HFFc6 (cell line): ENCODE measurements at places on chromosomes 2 and 18.

DNA sequence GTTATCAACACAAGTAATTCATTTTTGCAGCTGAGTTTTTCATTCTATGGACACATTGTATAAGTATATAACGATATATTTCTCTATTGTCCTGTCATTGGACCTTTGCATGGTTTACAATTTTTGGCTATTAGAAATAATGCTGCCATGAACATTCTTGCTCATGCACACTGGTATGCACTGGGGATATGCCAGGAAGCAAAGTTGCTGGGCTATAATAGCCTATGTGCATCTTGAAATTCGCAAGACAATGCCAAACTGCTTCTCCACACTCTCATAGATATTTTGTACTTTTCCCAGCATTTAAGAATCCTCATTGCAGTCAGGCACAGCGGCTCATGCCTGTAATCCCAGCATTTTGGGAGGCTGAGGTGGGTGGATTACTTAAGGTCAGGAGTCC is 852.6 kb upstream of the ID2 start:
- DNase-seq = no peak

DNA sequence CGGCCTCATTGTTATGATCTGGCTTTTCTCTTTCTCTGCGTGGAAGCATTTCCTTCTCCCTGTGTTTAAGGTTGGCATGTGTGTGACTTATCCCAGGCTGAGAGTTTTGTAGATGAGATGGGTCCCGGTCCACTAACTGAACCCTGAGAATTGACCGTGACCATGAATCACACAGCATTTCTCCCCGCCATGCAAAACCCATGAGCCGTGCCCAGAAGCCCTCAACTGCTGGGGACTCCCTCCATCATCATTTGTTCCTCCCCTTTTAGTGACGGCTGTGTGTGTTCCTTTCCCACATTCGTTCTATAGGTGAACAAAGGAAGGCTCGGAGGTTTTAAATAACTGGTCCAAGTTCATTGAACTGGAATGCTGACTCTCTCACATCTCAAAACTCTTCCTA is 30.1 kb upstream of the TXNDC2 start:
- no peak for DNase-seq

GRCh38 chr2:20916604-20917286 is 93.8 kb upstream of the LDAH start:
- DNase-seq = peak; percentile 12

DNA sequence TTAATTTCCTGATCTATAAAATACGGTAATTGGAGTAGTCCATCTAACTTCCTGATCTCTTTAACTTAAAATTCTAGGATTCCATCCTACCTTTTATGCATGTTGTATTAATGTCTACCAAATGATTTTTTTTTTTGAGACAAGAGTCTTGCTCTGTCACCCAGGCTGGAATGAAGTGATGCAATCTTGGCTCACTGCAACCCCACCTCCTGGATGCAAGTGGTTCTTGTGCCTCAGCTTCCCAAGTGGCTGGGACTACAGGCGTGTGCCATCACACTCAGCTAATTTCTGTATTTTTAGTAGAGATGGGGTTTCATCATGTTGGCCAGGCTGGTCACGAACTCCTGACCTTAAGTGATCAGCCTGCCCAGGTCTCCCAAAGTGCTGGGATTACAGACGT is 47.8 kb downstream of the CFAP36 start:
- DNase-seq = no peak

DNA sequence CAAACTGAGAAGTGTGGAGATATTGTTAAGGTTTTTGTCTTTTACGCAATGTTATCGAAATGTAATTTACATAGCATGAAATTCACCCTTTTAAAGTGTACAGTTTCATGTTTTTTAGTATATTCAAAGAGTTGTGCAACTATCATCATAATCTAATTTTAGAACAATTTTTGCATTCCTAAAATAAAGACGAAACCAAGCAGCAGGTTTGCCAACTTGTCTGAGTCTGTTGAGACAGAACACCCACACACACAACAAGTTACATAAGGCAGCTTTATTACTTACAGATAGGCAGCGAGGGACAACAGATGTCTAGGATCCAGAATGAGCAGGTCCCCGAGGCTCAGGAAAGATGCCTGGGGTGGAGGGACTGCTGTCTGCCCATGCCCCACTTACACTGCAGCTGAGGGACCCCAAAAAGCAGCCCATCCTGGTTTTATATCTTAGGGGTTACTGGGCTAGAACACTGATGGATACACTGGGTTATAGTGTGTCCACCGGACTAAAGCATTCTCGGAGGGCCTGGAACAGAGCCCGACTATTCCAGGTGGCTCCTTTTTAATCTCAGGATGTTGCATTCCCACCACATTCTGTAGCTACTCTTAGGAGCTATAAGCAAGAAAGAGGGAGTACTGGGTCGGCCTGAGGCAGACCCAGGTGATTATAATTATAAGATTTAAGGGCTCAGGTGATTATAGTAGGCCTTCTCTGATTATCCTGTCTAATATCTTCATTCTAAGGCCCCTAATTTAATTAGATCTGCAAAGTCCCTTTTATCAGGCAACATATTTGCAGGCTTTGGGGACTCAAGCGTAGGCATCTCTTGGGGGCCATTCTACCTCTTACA is 150.2 kb upstream of the DOK6 start:
- DNase-seq = no peak

DNA sequence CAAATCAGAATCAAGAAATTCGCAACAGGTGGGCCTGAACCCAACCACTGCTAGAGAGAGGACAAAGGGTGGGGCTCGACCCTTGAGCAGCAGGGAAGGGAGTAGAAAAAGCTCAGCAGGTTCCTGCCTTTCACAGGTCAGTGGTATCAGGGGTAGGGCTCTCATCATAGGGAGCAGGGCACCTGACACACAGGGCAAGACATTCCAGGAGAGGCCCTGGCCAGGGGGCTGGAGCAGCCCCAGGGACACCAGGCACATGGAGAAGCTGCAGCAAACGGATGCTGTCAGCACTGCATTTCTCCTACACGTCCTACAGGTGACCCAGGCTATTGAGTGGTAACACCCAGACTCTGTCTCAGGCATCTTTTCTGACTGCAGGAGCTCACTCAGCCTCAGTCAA is 17.2 kb upstream of the MLPH start:
- DNase-seq = no peak

DNA sequence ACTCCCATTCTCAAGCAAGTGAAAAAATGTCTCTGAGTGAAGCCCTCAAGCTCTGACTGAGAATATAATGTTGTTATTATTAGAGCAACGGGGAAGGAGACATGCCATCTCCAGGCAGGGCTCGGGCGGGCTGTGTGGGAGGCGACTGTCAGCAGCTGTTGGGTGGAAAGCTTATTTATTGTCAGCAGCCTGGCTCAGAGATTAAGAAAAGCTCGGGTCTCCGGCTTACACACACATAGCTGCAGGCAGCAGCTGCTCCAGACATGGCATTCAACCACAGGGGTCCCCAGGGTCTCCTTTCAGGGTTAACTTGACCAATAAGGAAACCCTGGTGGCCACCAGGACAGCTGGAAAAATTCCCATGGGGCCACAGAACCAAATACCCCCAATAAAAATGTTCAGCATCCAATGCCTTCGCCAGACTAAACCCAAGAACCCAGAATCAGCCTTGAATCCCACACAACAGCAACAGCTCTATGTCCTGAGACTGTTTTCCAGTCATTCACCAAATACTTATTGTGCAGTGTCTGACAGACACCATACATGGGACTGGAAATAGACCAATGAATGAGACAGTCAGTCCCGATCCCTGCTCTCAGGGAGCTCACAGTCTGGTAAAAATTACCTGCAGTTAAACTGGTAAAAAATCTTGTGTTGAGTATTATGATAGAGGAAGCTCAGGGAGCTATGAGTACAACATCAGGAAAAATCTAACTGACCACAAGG is 70.5 kb upstream of the RTN4 start:
- peak; percentile 33 for DNase-seq

GRCh38 chr2:237682856-237683670 is 55.7 kb downstream of the LRRFIP1 start:
- DNase-seq = no peak

DNA sequence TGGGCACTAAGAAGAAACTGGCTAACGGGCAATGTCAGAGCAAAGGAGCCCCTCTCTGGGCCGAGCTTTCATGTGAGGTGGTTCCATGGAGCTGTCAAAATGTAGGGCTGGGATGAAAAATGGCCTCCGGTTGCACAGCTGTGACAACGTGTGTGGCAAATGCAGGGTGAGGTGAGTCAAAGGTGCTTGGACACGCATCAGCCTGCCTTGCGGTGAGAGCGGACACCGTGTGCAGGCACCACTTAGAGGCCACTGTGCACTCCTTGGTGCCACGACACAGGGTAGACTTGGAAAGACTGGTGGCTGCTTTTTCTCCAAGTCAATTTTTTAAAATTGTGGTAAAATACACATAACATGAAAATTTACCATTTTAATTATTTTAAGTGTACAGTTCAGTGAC is 195.4 kb downstream of the ZBTB7C start:
- DNase-seq = no peak

DNA sequence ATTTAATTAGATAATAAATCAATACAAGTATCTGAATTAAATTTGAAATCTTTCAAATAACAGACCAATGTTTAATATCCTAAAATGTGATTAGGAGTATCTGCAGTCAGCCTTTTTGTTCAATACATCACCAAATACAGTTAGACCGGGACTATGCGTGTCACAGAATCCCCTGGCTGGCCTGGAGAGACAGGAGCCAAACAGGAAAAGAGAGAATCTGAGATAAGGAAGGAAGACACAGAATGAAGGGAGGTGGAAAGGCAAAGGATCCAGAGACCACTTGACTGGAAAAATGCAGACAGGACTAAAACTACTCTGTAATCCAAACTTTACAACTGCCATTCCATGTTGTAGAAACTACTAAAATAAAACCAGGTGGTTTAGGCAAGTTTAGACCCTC is 66.3 kb downstream of the SIGLEC15 start:
- no peak for DNase-seq

DNA sequence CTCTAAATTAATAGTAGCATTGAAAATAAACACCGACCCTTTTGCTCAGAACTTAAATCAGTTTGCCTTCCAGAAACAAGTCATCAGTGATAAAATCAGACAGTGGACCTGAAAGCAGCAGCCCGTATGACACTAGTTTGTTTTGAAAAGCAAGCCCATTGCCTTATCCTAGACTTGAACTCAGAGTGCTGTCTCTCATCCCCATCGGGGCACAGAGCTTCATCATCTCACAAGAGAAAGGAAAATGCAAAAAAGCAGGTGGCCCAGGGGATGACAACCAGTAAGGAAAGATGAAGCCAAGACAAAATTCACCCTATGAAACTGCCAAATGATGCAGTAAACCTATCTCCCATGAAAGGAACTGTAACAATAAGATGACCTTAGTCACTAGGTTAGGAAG is 71.2 kb downstream of the CERKL start:
- DNase-seq = no peak

- DNase-seq = peak; percentile 90
Measured at GRCh38 chr2:220277445-220277975, 650.1 kb downstream of the SLC4A3 start.

- DNase-seq = no peak
Measured at GRCh38 chr2:64018701-64019082, 536 bp downstream of the VPS54 start.

- DNase-seq = no peak
Measured at GRCh38 chr2:156666130-156666785, 230.1 kb downstream of the GPD2 start.

- DNase-seq = no peak
Measured at GRCh38 chr2:71453404-71454220, at the start of gene DYSF. Gene DYSF (plus strand): TSS chr2:71453561.

DNA sequence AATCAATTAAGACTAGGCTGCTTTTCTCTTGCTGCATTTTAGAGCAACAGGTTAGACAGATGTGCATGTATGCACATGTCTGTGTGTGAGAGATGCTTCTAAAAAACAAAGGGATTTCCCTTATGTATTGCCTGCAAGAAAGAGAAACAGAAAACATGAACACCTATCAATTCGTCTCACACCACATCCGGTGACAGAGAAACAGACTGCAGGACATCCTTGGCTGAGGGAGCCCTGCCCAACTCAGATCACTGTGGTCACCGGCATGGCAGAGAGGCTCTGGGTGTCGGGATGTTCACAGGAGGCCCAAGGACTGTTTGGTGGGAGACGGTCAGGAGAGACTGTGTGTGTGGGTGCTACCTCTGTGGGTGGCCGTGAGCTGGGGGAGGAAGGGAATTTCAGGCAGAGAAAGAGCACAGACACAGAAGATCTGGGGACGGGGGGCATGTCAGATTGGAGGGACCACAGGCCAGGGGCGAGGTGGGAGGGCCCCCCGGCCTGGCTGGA is 24.9 kb downstream of the FHL2 start:
- DNase-seq = no peak

GRCh38 chr2:105747991-105748390 is 3.3 kb downstream of the NCK2 start:
- DNase-seq = no peak

DNA sequence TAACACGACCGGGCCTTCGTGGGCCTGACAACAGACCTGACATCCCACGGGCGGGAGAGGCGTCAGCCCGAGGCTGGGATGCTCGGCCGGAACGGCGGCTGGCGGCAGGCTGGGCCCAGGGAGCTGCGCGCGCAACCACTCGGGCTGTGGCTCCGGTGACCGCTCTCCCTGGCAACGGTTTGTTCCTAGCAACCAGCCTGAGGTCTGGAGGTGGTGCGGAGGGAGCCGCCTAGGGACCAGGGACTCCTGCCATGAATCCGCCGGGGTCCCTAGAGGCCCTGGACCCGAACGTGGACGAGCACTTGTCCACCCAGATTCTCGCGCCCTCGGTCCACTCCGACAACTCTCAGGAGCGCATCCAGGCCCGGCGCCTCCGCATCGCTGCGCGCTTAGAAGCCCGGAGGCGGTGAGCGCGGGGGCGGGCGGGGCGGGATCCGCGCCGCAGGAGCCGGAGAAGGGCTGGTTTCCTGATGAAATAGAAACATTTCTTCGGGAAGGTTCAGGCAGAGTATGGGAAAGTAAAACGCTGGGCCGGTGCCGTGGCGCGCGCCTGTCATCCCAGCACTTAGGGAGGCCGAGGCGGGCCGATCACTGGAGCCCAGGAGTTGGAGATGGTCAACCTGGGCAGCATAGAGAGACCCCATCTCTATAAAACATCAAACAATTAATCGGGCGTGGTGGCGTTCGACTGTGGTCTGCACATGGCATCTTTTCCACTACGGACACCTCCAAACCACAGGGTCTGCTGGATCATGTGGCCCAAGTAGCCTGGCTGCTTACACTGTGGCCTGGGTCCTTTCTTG is at the start of gene DRC1:
DRC1 (plus strand) TSS at position 182 of the 803 bp plus-strand sequence; CDS start at position 252, 70 bp downstream.
- peak; percentile 76 for DNase-seq

DNA sequence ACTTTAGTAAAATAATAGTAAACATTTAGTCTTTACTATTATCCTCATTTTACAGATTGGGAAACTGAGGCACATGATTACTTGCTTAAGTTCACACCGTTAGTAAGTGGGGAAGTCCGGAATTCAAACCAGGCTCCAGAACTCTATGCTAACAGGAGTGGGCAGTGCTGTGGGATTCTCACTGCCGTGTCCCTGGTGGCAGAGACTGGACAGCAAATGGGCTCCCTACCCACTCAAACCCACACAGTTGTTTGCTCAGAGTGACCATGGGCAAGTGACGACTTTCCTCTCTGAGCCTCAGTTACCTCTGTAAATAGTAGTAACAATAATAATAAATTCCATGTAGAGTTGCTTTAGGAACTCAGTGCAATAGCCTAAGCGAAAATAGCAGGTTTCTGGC is 24.0 kb downstream of the MAIP1 start:
- DNase-seq = no peak

GRCh38 chr2:10341193-10341592 is 38.5 kb downstream of the HPCAL1 start:
- DNase-seq = no peak

- no peak for DNase-seq
Measured at GRCh38 chr18:56804395-56804794, 153.2 kb downstream of the WDR7 start.
